ENCODE measurements at places on chromosomes 6 and 20.

- no peak for DNase-seq
Observed at GRCh38 chr20:17810062-17810631, 110.4 kb downstream of the BANF2 start.

DNA sequence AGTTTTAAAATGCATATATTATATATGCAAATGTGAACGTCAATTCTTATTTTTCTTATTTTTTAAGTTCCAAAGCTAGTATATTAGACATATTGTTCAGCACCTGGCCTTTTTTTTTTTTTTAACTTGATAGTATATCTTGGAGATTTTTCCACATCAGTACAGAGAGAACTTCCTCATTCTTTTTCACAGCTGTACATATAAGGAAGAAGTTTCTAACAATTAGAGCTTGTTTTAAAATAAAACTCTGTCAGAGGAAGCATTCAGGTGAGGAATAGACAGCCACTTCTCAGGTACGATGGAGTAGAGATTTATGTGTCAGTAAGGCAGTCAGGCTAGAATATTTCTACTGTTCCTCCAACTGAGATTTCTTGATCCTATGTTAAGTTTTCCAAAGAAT, 233.1 kb upstream of the SUPT3H start:
- no peak for DNase-seq

GRCh38 chr6:75221116-75221515, 15.3 kb upstream of the COL12A1 start:
- no peak for DNase-seq

- no peak for DNase-seq
Observed at GRCh38 chr20:36631646-36632045, 14.3 kb downstream of the SLA2 start.

DNA sequence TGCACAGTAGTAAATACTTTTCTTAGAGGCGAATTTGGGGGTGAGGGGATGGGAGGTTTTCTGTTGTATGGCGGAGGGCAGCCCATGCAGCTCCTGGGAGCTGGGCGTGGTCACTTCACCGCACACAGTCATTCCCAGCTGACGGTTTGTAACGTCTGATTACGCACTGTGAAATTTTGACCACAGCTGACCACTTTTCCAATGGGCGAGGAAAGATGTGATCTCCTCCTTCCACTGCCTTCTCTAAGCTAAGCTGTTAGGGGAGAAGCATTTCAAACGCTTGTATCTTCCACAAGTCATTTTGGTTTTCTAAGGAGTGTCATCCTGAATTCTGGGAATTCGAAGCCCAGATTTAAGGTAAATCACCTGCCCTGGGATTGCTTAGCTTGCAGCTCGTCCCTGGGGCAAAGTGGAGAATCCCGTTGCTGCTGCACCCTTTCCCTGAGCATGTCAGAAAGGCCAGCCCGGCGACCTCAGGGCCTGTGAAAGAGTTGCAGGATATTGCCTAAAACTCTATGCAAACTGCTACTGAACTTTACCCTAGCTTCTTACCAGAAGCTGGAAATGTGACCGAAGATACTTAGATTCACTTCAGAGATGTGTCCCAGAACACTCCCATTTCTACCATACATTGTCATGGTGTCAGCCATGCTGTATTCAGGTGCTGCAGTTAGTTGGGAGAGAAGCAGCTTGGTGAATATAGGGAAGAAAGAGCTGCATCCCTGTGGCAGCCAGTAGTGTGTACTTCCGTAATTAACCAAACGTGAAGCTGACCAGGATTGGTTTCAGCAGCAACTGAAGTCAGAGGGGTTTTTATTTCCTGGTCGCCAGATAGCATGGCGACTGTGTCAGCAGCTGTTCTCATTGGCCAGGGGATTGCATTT, 58.9 kb downstream of the RREB1 start:
- no peak for DNase-seq

GRCh38 chr6:28648035-28648877, 122.6 kb downstream of the GPX5 start:
- peak; percentile 86 for DNase-seq

Data from Jurkat, Clone E6-1 (cell line).